ENCODE measurements at places on chromosomes 13 and 19.
A peak's percentile ranks its signal among the peaks of the same experiment; 100 is the strongest.

DNA sequence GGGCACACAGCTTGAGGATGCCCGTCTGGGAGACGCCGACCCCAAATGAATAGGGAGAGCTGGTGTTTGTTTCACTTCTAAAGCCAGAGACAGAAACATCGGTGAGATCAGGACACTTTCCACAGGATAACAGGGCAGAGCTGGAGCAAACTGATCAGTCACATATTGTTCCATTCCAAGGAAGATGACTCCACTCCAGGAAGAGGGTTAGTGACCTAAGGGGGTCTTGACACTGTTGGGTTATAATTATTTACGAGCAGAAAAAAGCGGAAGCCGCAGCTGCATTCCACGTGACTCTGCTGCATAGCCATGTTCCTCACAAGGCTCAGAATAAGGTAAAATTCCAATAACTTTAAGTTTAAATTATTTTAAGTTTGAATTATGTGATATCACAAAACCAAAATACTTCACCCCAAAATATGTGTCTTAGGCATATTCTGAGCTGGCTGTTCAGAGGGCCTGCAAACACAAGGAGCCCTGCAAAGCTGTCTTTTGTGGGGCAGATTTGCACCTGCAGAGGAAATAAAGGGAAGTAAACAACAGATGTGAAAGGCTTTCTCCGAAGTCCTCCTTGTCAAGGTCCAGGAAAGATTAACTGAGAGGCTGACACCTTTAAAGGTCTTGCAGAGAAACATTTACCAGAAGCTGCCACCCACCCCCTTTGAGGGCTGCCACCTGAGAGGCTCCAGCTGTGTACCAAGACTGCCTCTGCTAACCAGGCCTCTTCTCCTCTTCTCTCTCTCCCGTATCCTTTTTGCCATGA is 819.2 kb downstream of the UQCRFS1 start:
- DNase-seq: peak; percentile 67

DNA sequence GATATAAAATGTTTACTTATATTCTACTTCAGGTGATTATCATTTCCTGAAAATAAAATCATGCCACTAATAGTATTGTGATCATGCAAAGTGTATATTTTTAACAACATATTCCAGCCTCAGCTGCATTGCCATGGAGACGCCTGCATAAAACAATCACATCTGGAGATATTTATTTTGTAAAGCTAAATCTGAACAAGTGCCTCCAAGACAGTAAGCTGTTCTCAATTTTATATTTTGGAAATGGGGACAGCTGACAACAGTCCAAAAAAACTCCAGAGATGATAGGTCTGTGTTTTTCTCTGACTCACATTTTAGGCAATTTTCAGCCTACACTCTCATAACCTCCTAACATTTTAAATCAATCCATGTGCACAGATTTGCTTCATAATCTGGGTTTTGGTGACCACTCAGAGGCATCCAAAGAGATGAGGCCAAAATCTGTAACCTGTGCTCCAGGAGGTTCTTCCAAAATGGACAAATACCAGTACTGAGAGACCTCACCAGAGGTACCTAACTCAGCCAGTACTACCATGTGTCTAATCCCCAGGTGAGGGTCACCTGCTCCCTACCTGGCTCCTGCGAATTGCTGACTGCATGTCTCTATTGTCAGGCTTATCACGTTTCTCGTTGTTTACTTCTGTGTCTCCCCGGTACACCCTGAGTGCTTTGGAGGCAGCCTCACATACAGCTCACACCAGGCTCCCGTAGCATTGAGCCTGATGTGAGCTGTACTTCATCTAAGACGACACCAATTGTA is 62.7 kb downstream of the COL4A1 start:
- no peak for DNase-seq

DNA sequence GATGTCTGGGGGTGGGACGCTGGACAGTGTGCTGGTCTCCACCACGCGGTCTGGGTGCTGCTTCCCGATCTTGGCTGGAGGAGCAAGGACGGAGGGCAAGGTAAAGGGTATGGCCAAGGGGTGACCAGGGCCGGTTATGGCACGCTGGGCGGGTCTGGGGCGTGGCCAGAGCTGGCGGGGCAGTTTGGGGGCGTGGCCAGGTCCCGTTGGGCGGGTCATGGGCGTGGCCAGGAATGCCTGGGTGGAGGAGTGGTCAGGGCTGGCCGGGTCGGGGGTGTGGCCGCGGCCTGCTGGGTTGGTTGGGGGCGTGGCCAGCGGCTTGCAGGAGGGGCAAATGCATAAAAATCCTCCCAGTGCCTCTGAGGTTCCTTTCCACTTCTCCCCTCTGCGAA is 19.2 kb downstream of the GPX4 start:
- DNase-seq: no peak

DNA sequence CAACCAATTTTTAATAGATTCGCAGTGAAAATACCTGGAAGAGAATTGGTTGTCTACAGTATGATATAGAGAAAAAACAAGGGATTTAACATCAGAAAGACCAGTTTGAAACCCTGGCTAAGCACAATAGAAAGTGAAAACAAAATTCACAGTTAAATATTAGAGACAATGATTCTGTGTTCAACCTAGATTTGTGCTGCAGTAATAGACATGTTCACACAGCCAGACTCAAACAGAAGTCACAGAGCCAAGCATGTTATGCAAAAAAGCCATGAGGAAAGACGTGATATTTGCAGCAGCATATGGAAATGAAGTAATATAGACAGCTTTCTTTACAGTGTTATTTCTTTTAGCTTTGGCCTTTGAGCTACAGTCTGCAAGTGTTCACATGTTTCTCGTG is 48.1 kb downstream of the SCEL start:
- DNase-seq: no peak

DNA sequence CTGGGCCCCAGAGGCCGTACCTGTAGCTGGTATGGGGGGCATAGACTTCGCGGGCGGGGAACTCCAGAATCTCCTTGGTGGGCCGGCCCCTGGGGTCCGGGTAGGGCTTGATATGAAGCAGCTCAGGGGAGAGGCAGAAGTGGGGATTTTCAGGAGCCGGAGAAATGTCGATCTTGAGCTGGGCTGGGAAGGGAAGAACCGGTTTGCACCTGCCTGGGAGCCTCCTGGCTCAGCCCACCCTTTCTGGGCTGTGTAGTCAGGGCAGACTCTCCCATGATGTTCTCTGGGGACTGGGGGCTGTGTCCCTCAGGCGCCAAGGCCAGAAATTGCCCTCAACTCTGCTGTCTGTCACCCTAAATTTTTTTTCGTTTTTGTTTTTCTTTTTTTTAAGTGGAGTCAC is 2.6 kb downstream of the ANGPTL8 start:
- DNase-seq: no peak

DNA sequence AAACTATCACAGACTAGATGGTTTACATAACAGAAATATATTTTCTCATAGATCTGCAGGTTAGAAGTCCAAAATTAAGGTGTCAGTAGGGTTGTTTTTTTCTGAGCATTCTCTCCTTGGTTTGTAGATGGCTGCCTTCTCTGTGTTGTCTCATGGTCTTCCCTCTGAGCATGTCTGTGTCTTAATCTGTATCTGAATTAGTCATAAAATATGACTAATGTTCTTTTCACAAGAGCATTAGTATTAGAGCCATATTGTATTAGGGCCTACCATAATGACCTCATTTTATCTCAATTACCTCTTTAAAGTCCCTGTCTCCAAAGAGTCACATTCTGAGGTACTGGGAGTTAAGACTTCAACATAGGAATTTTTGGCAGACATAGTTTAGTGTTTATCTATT is 77.2 kb upstream of the OBI1 start:
- DNase-seq: no peak

DNA sequence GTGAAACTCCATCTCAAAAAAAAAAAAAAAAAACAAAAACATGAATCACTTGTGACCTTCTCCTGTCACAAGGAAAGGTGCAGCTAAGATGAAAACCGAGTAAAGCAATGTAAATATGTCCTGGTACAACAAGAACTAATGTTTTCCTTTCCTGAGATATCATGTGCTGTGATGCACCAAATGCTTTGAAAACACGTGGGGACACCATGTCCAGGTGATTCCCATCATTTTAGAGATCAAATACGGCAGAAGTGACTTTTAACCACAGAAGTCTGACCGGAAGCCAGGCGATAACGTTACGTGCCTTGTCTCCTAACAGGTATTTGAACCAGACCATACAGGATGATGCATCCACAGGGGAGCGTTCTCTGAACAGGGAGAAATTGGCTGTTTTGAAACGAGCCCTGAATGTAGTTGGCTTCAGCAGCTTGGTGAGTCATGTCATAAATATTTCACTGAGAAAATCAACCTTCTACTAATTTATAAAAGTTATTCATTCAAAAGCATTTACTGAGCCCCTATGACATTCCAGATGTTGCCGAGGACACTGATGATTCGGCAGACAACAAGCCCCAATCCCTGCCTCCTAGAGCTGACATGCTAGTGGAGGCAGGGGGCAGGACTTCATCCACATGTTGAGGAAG is 328.1 kb downstream of the MYO16 start:
- DNase-seq: no peak

- DNase-seq: no peak
These were observed 59.4 kb downstream of the ARHGEF7 start for GRCh38 chr13:111174377-111175114.

DNA sequence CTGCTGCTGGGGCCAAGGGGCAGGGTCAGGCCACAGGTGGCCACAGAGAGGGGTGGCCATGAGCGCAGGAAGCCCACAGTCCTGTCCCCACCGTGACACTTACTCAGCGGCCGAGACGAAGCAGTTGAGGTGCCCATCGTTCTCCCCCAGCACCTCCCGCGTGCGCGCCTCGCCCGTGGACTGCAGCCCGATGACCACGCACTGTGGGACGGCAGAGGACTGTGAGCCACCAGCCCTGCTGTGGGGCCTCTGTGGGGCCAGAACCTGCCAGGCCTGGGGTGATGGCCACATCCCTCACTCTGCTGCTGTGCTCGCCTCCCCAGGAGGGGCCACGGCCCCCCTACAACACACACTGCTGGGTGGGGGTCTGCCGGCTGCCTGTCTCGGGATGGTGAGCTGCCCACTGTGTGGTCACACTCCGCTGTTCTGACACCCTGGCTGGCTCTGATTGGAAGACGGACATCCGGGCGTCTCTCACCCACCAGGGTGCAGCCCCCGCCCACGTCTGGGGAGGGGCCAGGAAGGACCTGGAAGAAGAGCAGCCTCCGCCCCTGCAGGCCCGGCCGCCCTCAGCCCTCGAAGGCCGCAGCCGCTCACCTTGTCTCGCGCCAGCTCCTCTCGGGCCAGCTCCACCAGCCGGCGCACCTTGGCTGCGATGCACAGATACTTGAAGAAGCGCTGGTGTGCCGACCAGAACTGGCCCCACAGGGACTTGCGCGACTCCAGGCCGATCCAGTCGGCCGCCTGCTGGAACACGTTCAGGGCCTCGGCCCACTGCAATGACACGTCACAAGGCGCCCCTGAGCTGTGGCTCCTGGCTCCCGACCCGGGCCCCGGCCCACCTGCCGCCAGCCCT is 13.2 kb downstream of the GPX4 start:
- DNase-seq: no peak

DNA sequence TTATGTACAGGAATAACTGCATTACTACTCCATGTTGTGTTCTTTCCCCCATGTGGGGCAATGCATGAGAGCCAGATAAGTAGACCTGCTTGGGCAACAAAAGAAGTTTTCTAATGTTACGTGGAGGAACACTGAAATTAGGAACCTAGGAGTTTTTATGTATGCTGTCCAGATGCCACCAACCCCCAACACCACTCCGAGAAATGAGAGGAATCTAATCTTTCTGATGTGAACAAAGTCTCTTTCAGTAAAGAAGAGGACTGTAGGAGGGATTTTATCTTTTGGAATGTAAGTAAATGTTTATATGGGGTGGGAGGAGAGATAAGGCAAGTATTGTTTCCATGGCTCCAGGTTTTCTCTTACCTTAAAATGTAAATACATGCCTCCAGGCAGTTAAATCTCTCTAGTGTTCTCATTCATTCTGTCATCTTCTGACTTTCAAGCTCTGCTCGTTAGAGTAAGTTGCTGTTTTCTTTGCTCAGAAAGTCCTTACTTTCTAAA is 820.6 kb downstream of the PCDH17 start:
- DNase-seq: no peak

- DNase-seq: no peak
These were observed 44.8 kb upstream of the LPAR6 start for GRCh38 chr13:48457578-48458242.

- no peak for DNase-seq
These were observed 16.2 kb upstream of the ZNF544 start for GRCh38 chr19:58212336-58213074.

DNA sequence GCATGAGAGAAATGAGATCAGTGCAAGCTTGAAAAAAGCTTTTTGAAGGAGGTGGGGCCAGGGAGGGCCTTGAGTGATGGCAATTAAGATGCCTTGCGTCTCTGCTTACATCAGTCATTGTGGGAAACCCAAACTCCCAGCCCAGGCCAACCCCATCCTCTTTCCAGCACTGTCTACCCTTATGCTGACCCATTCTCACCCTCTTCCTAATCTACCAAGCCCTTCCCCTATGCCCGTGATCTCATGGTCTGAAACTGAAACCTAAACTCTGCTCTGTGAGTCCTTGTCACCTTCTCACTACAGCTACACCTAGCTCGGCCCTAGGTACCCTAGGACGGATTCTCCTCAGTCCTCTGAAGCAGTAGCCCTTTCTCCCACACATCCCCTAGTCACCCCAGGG is 36.0 kb upstream of the SERP2 start:
- DNase-seq: no peak
